ENCODE measurements at places on chromosomes 12 and 14. TPM values are rescaled to one million over a fixed set of nuclear protein-coding genes. Genes with fewer than 3 reads are reported as not detected.

Gene NKX2-1
- total RNA-seq = not detected

Gene P3H3
- 6.3 TPM for total RNA-seq

GRCh38 chr12:64392221-64392620 is 1.7 kb upstream of the C12orf56 start:
- DNase-seq = no peak

- no peak for DNase-seq
Measured at GRCh38 chr12:11133162-11133561, 1.3 kb downstream of the TAS2R30 start.

GRCh38 chr12:50519353-50519752 is 14.6 kb downstream of the DIP2B start:
- DNase-seq = no peak

DNA sequence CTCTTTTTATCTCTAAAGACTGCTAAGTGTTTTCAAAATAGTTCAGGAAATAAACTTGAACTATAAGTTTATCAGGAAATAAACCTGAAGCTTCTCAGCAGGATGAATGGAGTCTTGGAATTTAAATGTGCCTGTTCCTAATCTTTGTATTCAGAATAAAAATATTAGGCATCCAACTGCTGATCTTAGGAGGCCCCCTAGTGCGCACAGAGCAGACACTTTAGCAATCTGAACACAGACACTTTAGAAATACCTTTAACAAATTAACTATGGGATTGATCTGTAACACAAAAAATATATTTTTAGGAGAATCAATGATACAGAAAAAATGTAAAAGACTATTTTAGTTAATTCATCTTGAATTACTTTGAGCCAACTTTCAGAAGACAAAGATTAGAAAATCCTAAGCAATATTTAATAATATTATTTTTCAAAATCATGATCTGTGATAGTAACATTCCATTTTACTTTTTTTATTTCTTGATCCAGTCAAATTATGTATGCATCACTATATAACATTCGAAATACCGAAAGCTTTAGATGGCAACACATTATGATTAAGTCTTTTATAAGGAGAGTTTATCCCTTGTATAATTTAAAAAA is 80.9 kb downstream of the SLC41A2 start:
- DNase-seq = no peak

Gene AJUBA
- 0.97 TPM for total RNA-seq

DNA sequence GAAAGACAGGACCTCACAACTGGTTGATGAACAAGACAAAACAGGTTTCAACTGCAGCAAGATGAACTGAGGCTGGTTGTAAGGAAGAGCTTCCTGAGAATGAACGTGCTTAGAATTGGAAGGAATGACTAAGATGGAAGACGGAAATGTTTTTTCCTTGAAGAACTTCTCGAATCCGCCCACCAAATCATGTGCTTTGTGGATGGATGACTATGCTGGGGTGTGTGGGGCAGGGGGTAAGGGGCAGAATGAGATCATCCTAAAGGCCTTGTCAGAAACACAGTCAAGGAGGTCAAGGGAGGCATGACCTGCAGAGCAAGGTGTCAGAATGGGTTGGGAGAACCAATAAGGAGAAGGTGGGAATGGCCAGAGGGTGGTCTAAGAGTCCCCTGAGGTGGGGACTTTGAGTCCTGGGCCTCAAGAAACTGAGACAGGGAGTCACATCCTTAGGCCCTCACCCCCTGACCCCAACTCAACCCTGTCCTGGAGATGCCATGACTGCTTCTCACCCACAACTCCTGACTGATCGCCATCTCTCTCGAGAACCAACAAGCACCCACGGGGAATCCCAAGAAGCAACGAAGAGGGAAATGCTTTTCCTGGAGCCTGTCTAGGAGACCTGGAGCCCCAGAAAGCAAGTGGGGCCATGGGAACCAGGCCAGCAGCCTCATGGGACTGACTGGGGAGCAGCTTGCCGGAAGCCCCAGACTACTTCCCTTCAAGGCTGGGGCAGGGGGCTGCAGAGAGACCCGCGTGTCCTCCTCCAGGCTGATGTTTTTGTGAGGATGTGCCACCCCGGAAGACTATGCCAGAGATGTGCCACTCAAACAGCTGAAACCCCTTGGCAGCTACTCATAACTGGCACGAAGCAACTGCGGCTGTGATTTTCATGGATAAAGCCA is 84.0 kb downstream of the ACTN1 start:
- DNase-seq = no peak

- no peak for DNase-seq
Measured at GRCh38 chr12:113066813-113067400, 10.4 kb downstream of the DTX1 start.

Measured in activated naive CD8-positive, alpha-beta T cell treated with anti-CD3 and anti-CD28 coated beads, Interleukin-2, amount 10 ng/mL, durations not matched to agents 7 days and 5 days (primary cell).